SHP77 (cell line): ENCODE measurements at places on chromosomes 1 and 21.
A peak's percentile ranks its signal among the peaks of the same experiment; 100 is the strongest.

GRCh38 chr1:197691816-197692215 is 83.5 kb downstream of the DENND1B start:
- no peak for DNase-seq

- DNase-seq = no peak
Observed at GRCh38 chr1:27603309-27603680, 649 bp downstream of the AHDC1 start.

DNA sequence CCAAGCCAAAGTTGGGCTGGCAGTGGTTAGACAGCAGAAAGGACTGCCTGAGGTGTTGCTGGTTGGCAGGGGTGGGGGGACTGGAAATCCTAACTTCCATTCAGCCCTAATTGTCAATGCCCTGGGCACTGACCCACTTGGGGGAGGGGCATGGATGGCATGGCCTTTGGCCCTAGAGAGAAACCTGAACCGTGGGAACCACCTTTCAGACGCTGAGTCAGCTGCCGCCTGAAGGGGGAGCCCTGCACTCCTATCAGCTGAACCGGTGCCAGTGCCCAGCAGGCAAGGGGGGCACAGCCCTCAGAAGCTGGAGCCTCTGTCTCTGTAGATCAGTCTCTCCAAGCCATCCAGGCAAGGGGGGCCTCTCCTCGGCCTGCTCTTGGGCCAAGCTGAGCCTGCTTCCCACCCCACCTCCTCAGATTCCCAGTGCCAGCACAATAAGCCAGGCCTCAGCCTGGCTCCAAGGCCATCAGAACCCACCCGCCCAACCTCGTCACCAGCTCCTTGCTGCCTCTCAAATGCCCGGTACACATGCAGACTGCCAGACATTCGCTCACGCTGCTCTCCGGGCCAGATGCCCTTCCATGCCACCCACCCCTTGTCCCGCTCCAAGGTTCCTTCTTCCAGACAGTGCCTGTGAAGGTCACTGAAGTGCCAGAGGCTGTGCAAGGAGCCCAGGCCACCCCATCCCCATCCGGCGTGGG is 11.6 kb downstream of the TINAGL1 start:
- DNase-seq = peak; percentile 68

DNA sequence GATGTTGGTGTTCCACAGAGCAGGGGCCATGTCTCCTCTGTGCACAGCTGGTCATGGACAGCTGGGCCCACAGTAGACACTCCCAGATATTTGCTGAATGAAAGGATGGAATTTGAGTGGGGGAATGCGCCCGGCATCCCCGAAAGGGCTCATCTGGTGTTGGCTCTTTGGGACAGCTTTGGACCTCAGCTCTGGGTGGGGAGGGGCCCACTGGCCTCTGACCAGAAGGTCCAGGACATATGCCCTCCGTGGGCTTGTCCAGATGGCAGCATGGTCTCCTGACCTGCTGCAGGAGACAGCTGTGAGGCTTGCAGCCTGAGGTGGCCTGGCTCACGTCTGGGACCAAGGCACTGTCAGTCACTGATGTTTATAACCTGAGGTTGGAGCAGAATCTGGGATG is 160.4 kb upstream of the AJAP1 start:
- no peak for DNase-seq

DNA sequence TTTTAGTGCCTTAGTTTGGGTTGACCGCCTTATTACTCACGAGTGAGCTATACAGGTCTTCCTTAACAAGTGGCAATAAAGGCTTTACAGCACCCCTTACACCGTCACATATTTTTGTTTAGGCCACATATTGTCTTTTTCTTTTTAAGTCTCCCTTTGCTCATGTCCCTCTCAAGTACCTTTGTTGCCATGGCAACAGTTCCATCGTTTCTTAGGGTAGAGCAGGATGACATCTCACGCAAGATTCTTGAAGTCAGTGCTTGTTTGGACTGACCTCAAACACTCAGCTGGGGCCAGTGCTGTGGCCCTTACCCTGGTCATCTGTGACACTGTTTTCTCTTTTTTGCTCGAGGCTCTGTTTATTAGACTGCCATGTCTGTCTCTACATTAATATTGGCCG is 69.8 kb downstream of the PBX1 start:
- no peak for DNase-seq

DNA sequence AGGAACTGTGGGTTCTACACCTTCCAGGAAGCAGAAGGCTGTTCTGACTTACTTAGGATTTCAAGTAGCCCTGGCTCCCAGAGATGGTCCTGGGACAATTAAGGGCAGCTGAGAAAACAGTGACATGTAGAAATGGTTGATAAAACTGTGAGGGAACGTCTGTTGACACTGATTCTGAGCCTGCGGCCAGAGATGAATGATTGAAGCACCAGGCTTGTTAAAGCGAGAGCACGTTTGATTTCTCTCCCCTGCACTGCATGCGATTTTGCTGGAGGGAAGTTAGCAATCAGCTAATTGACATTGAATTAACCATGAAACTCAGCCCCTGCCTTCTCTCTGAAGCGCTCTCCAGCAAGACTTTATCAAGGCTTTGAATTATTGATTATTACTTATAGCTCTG is 29.9 kb upstream of the POU3F1 start:
- DNase-seq = no peak

DNA sequence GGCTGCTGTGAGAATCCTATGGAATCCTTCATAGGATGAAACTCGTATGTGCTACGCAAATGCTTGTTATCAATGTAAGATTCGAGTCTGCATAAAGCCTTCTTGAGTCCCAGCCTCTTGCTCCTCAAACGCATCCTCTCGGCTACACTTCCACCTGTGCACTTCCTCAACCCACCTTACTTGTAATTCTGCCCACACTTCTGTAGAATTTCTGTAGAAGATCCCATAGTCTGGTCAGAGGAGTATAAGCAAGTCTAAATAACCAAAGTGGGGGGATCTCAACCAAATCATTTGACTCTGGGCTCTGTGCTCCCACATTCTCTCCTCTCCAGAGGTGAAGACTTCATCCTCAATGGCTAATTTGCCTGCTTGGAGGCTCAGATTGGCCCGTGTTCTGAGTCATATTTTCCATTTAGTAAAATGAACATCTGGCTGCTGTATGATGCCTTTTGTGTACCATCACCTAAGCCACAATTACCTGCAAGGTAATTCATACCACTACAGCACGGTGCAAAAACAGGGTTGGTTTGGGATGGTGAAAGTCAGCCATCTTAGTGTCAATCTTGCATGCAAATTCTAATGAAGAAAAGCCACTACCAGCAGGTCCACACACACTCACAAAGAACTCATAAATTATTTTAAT is 63.2 kb downstream of the ITPKB start:
- no peak for DNase-seq

DNA sequence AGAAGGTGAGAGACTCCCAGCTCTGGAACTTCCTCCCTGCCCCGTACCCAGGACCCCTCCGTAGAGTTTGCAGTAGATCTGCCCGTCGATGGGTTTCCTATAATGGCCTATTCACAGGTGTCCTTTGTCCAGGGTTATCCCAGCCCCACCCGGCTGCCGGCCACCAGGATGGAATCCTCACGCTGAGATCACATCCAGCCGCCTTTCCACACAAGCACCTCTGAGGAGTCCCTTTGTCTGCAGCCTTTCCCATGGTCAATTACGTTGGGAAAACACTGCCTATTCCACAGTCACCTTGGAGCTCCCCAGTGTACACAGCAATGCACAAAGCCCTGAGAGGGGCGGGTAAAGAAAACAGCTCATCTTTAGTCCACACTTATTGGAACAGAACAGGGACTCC is 190.0 kb upstream of the EDN2 start:
- DNase-seq = no peak

DNA sequence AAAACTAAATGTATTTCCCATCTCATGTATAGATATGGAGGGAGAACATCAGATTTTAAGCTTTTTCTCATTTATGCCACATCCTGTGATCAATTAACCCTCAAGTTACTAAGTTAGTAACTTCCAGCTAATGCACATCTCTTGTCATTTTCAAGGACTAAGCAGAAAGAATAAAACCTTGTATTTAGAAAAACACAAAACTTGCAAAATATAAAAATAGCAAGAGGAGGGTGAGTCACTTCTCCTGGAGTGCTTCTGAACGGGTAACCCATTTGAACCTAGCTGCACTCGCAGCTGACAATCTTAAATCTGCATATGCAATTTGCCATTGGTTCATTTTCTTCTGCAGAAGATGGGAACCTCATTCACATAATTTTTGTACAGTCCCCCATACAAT is 500.5 kb downstream of the SETD4 start:
- no peak for DNase-seq

DNA sequence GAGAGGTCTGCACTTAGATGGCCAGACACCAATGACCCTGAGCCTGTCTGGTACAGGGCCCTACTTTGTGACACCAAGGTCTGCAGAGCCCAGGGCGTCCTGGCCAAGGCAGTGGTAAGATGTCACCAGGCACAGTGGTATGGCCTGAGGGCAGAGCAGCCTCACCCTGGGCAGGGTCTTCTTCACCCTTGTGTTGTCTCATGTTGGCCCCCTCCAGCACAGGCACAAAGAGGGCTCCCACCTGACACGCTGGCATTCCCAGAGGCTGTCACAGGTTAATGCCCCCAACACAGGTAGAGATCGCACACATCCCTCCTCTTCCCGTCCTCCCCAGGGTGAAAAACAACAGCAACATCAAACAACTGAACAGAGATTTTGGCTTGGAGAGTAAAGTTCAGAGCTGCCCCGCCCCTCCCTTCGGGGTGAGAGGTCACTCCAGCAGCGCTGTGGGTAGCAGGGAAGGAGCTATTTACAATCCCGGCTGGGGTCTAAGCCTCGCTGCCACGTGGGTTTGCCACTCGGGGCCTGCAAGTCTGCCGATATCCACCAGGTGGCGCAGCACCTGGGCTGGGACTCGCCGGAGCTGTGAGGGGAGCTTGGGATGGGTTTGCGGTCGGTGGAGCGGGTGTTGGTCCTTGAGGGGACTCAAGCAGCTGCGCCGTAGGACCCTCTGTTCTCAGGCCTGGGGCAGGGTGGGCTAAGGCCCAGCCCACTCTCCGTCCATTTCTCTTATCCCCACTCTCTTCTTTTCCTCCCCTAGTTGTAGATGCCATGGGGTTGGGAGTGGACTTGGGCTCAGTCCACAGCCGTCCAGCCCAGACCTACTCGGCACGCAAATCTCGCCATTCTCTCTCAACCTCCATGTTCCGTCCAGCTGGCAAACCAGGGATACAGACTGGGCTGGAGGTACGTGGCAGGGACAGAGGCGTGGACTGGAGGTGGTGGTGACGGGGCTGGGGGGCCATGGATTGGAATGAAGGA is 12.7 kb downstream of the EFNA3 start:
- peak; percentile 94 for DNase-seq
